ENCODE measurements at places on chromosomes 4 and X. TPM values are rescaled to one million over a fixed set of nuclear protein-coding genes. Genes with fewer than 3 reads are reported as not detected.

Gene CD38
- total RNA-seq = not detected

Gene NLGN3
- 0.51 TPM for total RNA-seq

DNA sequence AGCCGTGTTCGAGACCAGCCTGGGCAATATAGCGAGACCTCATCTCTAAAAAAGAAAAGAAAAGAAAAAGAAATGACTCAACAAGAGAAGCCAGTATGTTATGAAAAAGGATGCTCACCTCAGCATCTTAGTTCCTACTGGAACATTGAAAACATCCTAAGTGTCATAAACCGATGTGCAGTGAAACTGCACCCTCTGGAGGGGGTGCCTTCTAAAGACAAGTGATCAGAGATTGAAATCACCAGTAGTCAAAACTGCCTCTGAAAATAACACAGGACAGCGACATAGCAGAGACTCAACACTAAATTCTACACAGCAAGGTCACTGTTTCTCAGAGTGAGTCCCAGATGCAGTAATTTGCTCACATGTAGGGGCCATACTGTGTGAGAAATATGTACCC lies 28.0 kb upstream of the ATP6AP2 start:
- no peak for DNase-seq
- no peaks in the 10 kb centered on the region for H3K36me3 ChIP-seq
- peaks cover 15% of the 10 kb centered on the region for H3K4me1 ChIP-seq
- no peak overlapping the region for H3K4me3 ChIP-seq
- H3K27me3 ChIP-seq = no peaks in the 10 kb centered on the region

DNA sequence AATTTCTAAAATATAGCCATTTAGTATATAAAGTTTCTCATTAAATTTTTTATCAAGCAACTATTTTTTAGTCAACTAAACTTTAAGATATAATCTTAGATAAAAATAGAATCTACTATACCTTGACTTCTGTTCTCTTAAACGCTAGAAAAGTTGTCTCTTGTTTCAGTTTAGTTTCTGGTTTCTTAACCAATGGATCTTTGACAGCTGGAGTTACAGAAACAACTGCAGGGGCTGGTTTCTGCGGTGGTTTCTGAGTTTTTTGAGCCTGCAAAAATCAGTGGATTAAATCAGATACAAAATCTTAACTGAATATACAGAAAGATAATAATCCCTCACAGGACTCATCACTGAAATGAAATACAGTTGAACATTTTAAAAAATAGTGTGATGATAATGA lies 21.9 kb downstream of the INTS12 start:
- no peak overlapping the region for H3K27ac ChIP-seq
- H3K4me1 ChIP-seq = no peaks in the 10 kb centered on the region
- DNase-seq = no peak
- H3K36me3 ChIP-seq = peaks cover 30% of the 10 kb centered on the region

GRCh38 chr4:164874789-164875188 lies 2.2 kb upstream of the APELA start:
- H3K27ac ChIP-seq = no peak overlapping the region
- no peak overlapping the region for H3K4me3 ChIP-seq
- H3K27me3 ChIP-seq = peaks cover 11% of the 10 kb centered on the region
- no peak for DNase-seq
- H3K4me1 ChIP-seq = no peaks in the 10 kb centered on the region

GRCh38 chr4:170374770-170375169 lies 285.0 kb upstream of the AADAT start:
- H3K27ac ChIP-seq = no peak overlapping the region
- no peak overlapping the region for H3K4me3 ChIP-seq
- no peaks in the 10 kb centered on the region for H3K36me3 ChIP-seq
- DNase-seq = no peak
- H3K4me1 ChIP-seq = no peaks in the 10 kb centered on the region
- H3K27me3 ChIP-seq = no peaks in the 10 kb centered on the region

DNA sequence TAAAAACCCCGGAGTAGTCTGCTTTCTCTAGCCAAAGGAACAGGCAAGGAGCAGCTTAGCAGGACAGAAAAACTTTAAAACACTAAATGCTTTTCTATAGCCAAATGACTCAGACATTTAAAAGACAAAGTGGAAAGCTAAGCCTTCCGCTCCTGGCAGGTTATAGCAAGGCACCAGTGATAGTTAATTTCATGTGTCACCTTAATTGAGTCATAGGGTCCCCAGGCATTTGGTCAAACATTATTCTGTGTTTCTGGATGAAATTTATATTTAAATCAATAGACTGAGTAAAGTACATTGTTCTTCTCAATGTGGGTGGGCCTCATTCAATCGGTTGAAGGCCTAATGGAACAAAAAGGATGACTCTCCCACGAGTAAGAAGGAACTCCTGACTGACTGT lies 885.7 kb upstream of the ADGRL3 start:
- DNase-seq = no peak
- H3K27ac ChIP-seq = no peak overlapping the region
- no peaks in the 10 kb centered on the region for H3K27me3 ChIP-seq
- H3K4me3 ChIP-seq = no peak overlapping the region
- peaks cover 18% of the 10 kb centered on the region for H3K4me1 ChIP-seq
- no peaks in the 10 kb centered on the region for H3K36me3 ChIP-seq

- no peak overlapping the region for H3K27ac ChIP-seq
- no peak overlapping the region for H3K4me3 ChIP-seq
- no peaks in the 10 kb centered on the region for H3K27me3 ChIP-seq
- DNase-seq = no peak
- H3K4me1 ChIP-seq = no peaks in the 10 kb centered on the region
These were observed 306.0 kb downstream of the RPA4 start for GRCh38 chrX:97189668-97190067.

- no peak overlapping the region for H3K27ac ChIP-seq
- H3K36me3 ChIP-seq = no peaks in the 10 kb centered on the region
- H3K4me1 ChIP-seq = no peaks in the 10 kb centered on the region
- no peak for DNase-seq
- H3K4me3 ChIP-seq = no peak overlapping the region
These were observed 393.4 kb downstream of the MID1IP1 start for GRCh38 chrX:39194673-39195072.

DNA sequence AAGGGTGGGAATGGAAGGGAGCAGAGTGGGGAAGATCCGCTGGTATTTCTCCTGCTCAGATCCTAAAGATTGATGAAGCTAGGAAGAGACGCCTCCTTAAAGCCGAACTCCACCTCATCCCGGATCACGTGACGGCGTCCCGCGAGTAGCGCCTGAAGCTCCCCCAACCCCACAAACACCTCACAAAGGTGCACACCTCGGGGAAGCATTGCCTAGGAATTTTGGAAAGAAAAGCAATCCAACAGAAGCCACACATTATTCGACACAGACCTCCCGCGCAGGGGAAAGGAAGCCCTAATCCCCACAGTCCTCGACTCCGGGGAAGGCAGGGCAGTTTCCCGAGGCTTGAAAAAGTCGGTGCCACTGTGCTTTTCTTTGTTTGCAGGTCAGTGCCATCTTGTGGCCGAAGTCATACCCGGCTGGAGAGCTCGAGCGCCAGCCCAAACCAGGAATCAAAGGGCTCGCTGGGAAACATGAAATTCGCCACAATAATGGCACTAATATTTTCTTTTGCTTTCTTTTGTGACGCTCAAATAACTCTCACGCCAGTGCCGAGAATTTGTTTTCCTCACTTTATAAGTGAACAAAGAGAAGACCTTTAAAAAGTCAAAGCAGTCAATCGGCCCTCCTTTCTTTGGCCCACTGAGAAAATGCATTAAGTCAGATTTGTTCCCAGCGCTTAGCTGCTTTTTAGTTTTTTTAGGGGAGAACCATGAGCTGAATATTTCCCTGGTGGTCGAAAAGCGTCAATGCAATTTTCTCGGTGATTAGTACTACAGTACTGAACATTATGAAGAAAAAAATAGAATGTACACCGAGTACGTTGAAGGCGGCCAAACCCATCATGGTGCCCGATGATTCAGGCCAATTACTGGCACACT lies at the start of gene NPY1R:
Gene NPY1R, minus strand, starts transcription at position 71 of the 881 bp plus-strand sequence. CDS start 6,042 bp downstream, outside the sequence.
- H3K27me3 ChIP-seq = peaks cover 58% of the 10 kb centered on the region
- peak; percentile 89 for DNase-seq
- peak within 1 kb of the TSS; percentile 87 for H3K4me3 ChIP-seq
- no peak within 1 kb of the TSS for H3K27ac ChIP-seq

DNA sequence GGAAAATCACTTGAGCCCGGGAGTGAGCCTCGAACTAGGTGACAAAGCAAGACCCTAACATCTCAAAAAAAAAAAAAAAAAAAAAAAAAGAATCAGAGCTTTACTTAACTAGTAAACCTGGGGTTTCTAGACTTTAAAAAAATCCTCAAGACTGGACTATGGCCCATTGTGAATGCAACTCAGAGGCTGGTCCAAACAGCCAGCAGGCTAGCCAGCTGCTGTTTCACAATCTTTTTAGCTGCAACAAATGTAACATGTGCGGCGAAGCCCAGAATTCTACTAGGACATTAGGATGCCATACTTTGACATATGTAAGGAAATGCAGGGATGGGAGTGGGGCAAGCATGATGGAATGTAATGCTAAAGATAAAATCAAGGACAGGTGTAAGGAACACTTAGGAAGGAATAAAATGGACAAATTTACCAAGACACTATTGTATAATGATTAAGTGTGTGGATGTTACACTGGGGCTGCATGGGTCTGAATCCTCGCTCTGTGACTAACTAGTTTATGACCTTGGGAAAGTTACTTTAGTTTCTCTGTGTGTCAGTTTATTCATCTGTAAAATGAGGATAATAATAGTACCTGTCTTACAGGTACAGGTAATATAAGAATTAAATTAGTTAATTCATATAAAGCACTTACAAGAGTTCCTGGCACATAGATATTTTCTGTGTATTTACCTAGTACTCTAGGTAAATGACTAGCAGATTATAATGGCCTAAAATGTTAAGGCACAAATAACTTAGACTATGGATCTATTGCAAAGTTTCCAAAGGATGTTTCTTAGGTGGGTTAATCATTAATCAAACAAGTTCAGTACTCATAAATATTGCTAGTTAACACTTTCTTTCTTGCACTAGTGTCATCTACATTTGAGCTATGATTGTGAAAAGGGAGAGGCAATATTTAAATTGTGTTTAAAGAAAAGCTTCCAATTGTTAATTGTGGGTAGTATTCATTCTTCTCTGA lies 49.5 kb downstream of the HELQ start:
- H3K4me3 ChIP-seq = no peak overlapping the region
- no peaks in the 10 kb centered on the region for H3K27me3 ChIP-seq
- no peak overlapping the region for H3K27ac ChIP-seq
- DNase-seq = no peak
- H3K4me1 ChIP-seq = no peaks in the 10 kb centered on the region
- H3K36me3 ChIP-seq = peaks cover 26% of the 10 kb centered on the region

- DNase-seq = no peak
- H3K4me3 ChIP-seq = no peak overlapping the region
- H3K27me3 ChIP-seq = no peaks in the 10 kb centered on the region
- H3K36me3 ChIP-seq = peaks cover 1% of the 10 kb centered on the region
- no peak overlapping the region for H3K27ac ChIP-seq
- H3K4me1 ChIP-seq = peaks cover 14% of the 10 kb centered on the region
These were observed 26.0 kb downstream of the KIT start for GRCh38 chr4:54683616-54684346.

DNA sequence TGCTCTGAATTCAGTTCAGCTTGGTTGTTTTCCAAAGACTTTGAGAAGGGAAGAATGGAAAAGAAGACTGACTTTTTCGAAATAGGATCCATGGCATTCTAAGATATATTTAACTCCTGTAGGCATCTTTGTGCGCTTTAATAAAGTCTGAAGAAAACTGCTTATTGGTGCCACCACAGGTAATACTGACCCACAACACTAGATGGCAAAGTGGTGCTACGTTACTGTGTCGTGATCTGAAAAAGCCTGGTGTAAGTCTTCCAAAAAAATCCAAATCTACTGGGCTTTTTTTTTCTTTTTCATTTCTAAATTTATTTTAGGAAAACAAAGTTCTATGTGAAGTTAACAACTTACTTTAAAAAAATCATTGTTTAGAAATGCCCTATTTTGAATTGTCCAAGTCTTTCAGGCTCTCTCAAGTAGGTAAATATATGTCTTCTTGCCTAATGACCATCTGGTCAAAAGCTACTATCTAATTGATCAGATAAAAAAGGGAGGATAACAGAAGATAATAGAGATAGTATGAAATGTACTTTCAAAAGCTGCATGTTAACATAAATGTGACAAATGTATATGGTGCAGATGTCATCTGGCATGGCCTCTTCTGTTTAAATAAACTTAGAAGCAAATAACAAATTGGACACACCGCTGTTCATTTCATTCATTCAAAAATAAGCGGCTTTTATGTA lies 47.0 kb upstream of the MID1IP1 start:
- no peaks in the 10 kb centered on the region for H3K4me1 ChIP-seq
- no peaks in the 10 kb centered on the region for H3K36me3 ChIP-seq
- H3K27me3 ChIP-seq = peaks cover 3% of the 10 kb centered on the region
- H3K4me3 ChIP-seq = no peak overlapping the region
- no peak for DNase-seq

- H3K4me3 ChIP-seq = no peak overlapping the region
- peaks cover 5% of the 10 kb centered on the region for H3K4me1 ChIP-seq
- no peak for DNase-seq
- no peak overlapping the region for H3K27ac ChIP-seq
- H3K36me3 ChIP-seq = no peaks in the 10 kb centered on the region
These were observed 3.4 kb downstream of the HTT-AS start for GRCh38 chr4:3070709-3071500.

- peaks cover 19% of the 10 kb centered on the region for H3K4me1 ChIP-seq
- no peak for DNase-seq
- H3K27me3 ChIP-seq = no peaks in the 10 kb centered on the region
- no peak overlapping the region for H3K27ac ChIP-seq
- H3K36me3 ChIP-seq = peaks cover 11% of the 10 kb centered on the region
These were observed 5.0 kb downstream of the FBXO8 start for GRCh38 chr4:174278467-174278866.

GRCh38 chr4:28772788-28773187 lies 1912.1 kb downstream of the STIM2 start:
- H3K36me3 ChIP-seq = no peaks in the 10 kb centered on the region
- no peaks in the 10 kb centered on the region for H3K27me3 ChIP-seq
- H3K4me1 ChIP-seq = peaks cover 7% of the 10 kb centered on the region
- no peak overlapping the region for H3K27ac ChIP-seq
- no peak overlapping the region for H3K4me3 ChIP-seq

DNA sequence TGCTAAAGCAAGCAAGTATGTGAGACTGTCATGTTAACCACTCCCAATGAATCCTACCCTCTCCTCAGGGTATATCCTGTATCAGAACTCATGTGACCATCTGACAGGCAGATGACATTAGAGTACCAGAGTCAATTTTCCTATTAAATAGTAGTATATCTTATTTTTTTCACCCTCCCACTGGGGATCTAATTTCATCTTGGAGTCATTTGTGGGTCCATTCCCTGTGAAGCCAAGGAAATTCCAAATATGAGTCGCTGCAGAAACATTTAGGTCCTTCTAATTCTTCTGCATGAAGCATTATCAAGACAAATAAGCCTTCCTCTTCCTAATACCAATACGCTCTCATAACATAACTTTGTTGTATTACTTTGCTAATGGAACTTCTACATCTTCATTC lies 52.2 kb upstream of the BLTP1 start:
- H3K27ac ChIP-seq = peak overlapping the region; percentile 24
- H3K4me1 ChIP-seq = peaks cover 16% of the 10 kb centered on the region
- DNase-seq = no peak
- H3K27me3 ChIP-seq = peaks cover 2% of the 10 kb centered on the region

Measured in osteocyte (in vitro differentiated cells).